H1 (cell line): ENCODE measurements at places on chromosomes 4 and X.
A peak's percentile ranks its signal among the peaks of the same experiment; 100 is the strongest.

DNA sequence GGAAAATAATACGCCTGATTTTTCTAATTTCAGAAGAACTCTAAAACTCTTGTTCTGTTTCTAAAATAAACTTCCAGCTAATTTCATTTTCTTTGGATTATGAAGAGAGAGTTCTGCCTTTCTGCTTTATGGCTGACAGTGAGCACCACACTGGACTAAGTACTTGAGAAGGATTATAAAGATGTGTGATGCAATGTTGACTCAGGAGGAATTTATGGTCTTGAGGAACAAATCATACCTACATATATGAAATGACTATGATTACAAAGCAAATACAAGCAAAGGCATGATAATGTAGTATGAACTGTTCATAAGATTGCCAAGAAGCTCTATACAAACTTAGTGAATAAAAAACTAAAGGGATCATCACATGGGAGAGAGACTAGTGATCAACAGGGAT is 13.0 kb upstream of the SLC25A5 start:
- no peak for DNase-seq

DNA sequence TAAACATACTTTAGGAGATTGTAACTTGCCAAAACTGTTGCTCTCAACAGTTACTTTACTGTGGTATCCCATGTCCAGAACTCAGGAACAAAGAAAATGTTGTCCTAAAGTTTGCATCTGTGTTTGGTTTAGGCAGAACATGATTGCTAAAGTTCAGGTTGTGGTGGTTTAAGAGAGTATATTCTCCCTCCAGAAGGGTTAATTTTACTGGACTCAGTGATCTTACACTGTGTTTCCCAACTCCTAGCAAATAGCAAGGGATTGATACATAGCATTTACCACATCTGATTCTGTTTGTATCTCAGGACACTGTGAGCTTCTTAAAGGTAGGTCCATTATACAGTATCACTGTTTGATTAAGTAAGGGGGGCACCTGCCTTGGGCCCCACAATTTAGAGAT is 13.3 kb upstream of the DCK start:
- no peak for DNase-seq

DNA sequence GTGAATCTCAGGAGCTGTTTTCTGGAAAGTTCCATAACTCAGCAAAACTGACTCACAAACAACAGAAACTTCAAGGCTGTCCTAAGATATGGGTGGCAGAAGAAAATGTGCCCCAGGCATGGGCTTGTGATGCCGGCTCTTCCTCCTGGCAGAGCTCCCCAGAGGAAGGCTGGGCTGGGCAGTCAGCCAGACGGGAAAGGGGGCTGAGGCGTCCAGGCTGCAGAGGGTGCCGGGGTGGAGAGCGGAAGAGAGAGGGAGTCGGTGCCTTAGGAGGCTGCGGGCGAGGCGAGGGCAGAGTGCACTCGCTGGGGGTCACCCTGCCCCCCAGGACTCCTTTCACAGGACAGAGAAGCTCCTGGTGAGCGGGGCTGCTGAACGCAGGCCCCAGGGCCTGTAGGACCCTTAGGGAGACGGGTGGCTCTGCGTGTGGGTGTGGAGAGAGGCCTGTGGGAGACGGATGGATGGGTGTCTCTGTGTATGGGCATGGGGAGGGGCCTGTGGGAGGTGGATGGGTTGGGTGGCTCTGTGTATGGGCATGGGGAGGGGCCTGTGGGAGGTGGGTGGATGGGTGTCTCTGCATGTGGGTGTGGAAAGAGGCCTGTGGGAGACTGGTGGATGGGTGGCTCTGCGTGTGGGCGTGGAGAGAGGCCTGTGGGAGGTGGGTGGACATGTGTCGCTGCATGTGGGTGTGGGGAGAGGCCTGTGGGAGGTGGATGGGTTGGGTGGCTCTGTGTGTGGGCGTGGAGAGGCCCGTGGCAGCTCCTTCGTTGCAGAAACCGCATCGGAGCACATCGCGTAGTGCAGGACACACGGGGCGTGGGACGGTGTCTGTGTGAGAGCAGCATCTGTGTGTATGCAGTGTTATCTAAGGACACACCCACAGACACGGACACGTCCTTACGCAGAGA is 15.9 kb downstream of the PCGF3 start:
- no peak for DNase-seq

DNA sequence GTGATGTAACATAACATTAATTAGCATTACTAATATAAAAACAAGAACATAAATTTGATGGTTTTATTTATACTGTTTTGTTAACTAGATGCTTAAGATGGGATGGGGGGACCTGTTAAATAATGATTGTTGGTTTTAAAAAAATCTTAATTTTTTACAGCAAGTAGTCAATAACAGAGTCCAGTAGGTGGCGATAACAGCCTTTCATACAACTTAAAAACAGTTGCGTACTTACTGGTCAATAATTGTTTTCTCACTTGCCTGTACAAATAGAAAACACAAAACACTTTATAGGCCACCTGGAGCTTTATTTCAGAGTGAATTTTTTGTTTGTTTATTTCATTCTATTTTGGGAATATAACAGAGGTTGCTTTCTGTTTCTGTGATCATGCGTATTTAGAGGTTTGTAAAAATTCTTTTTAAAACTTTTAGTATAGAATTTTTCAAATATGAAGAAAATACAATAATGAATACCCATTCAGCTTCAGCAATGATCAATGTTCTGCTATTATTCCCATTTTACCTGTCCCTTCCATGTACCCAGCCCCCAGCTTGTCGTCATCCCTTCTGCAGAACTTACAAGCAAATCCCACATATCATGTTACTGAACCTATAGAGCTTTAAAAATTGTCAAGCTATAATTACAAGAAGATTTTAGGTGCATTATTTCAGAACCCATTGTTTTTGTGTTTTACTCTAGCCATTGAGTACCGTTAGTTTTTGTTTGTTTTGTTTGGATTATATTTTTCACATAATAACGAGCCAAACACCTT is 97.1 kb downstream of the MRPL1 start:
- DNase-seq: no peak

DNA sequence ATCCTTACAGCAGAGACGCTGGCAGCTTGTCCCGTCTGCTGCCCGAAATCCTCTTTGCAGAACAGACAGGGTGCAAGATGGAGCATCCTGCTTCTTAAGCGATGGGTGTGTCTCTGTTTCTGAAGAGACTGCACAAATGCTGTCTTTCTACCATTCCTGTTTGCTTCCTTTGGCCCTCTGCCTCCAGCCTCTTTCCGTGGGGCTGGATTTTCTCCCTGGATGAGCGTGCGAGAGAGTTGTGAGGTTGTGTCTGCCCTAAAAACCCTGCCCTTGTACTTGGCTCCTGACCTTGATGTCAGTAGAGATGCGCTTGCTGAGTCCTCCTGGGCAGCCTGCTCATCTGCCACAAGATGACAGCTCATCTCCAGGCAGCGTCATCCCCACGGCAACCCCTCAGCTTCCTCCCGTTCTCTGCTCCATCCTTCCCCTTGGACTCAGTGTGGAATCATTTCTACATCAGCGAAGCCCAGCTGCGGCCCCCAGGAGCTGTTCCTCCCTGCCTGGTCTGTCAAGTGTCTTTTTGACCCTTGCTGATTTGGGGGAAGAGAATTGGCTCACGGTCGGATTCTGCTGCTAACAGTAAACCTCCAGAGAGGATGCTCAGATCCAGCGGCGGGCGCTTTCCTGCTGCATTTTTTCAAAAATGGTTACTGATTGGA is 246.2 kb downstream of the ASMT start:
- DNase-seq: no peak

DNA sequence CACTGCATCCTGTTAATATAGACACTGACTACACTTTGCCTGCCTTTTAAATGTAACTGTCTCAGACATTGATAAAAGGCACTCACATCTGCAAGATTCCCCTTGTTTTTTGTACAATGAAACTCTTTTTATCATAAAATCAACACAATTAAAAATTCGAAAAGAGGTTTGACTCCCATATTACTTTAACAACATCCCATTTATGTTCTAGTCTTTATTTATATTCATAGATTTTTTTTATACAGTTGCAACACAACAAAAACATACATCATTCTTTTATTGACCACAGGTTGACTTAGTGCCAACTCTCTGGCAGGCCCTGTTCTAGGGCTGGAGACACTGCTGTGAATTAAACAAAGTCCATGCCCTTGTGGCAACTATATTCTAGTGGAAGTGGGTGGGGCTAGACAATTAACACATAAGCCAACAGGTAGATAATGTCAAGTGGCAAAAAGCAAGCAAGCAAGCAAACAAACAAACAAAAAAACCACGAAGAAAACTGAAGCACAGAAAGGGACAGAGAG is 36.8 kb downstream of the ANK2 start:
- no peak for DNase-seq

DNA sequence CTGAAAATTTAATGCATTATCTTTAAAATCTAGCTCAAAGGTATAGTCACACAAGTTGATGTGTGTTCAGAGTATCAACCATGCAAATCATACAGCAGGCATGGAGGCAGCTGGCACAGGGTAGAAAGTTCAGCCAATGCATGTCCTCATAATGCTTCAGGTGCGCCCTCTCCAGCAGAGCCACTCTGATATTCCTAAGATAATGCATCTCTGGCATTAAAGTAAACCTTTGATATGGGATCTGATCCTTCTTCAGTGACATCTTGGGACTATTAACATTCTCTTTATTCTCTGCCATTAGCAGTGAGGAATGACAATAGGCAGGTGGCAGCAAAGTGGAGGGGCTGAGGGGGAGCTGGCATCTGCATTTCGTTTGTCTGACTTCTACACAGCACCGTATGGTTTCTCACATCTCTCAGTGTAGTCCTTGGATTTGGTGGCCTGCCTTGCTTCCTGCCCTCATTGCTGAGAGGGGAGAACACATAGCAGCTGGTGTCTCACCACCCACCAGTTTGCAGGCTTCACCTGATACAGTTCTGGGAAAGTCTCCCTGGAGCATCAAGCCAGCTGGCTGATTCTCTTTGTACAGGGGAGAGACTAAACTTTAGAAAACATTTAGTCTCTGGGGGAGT is 168.7 kb upstream of the TBC1D9 start:
- no peak for DNase-seq

DNA sequence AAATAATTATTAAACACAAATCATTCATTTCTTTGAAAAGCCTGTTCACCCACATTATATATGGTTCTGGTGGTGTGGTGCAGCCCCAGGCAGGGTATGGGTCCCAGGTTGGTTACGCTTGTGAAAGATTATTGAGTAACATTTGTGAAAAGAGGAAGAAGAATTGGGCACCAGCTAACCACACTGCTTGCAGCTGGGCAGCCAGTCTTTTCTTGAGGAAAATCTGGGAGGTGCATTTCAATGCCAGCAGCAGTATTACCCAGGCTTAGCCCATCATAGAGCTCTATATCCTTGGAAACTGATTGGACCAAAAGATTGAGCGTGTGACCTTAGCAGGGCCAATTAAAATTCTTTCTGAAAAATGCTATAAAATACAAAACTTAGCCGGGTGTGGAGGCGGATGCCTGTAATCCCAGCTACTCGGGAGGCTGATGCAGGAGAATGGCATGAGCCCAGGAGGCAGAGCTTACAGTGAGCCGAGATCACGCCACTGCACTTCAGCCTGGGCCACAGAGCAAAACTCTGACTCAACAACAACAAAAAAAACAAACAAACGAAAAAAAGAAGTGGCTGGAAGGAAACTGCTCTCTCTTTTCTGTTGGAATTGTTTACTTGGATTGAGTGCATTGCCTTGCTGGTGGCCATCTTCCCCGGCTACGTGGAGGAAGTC is 9.7 kb upstream of the PLAC8 start:
- no peak for DNase-seq

DNA sequence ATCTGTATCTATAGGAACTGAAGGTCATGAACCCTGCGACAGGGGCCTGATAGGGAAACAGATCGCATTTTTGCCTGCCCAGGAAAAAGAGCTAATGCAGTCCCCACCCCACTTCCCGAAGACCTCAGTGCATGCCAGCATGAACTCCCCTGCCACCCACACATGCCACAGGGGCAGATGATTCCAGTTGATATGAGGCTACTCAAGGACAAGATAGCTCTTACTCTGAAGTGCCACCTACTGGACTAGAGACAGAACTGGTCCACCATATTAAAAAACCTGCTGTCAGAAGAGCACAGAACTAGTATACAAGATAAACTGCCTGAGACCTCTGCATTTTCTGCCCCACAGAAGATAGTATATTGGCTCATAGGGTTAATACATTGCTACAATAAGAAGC is 68.0 kb downstream of the YIPF7 start:
- peak; percentile 45 for DNase-seq

DNA sequence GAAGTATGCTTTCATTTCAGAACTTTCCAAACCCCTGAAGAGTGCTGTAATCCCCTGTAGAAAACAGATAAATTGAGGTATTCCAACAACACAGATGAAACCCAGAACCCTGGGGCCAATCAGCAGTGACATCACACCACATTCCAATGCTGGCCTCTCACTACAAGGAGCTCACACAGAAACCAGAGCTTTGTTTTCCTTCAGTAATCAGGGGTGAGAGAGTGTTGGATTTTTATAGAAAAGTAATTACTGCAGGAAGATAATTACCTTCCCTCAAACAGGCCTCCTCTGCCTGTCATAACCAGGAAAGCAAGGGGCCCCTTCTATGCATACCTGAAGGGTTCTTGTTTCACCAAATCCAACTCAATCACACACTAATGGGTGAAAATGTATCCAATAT is 246.2 kb downstream of the SCFD2 start:
- no peak for DNase-seq

- no peak for DNase-seq
Measured at GRCh38 chr4:71222661-71223060, 116.2 kb upstream of the SLC4A4 start.

GRCh38 chr4:6598641-6599040 is 23.7 kb downstream of the MAN2B2 start:
- no peak for DNase-seq

DNA sequence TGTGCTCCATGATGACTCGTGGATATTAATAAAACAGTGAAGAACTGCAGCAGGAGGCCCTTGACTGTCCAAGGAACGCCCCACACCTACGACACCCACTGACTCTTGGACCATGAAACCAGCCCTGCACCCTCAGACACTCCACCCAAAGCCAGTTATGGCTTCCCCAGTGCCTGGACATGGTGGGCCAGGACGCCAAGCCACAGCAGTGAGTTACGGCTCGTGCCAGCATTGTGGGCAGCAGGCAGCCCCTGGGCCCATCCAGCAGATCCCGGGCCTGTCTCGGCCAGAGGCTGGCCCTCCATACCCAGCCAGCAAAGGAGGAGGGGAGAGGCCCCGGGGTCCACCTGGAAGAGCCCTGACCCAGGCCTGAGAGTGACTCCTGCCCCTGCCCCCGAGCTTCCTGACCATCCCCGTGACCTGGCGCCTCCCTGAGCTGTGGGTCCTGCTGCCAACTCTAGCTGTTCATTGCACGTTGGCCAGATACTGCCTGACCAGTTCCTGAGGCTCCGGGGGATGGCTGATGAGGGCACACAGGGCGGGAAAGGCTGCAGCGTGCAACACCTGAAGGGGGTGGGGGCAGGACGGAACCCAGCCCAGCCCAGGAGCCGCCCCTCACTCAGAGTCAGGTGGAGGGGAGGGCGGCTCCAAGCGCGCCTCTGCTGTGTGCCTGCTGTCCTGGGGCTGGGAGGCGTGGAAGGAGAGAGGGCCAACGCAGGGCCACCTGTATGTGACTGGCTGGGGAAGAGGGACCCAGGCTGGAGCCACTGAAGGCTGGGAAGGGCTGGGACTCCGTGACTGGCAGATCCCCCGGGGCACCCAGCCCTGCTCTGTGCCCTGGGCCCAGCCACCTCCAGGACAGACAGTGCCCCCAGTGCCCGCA is 739 bp downstream of the SLC49A3 start:
- no peak for DNase-seq
